ENCODE measurements at places on chromosomes 5 and 9. TPM values are rescaled to one million over a fixed set of nuclear protein-coding genes. Genes with fewer than 3 reads are reported as not detected.

Gene PRR16
- total RNA-seq = 4.0 TPM

Gene CNTNAP3
- 0.18 TPM for total RNA-seq

Gene ZCCHC9
- total RNA-seq = 33.7 TPM

Gene UNC13B
- total RNA-seq = 14.9 TPM

Gene ARHGEF39
- 0.09 TPM for total RNA-seq

Gene DAB2
- total RNA-seq = 161 TPM

Gene CER1
- not detected for total RNA-seq
